Thoracic aorta (tissue), 2 donors: ENCODE measurements at places on chromosomes 12 and 14. TPM values are rescaled to one million over a fixed set of nuclear protein-coding genes. Genes with fewer than 3 reads are reported as not detected.

PLEKHD1 gene
- 0.14 TPM for total RNA-seq

CAPZA3 gene
- not detected for total RNA-seq

BCL11B gene
- total RNA-seq: 0.92 TPM

KCNA5 gene
- total RNA-seq: 91.7 TPM

ALDH2 gene
- total RNA-seq: 135 TPM

GLIPR1L2 gene
- 1.8 TPM for total RNA-seq

PWP1 gene
- 72.9 TPM for total RNA-seq

RPS6KL1 gene
- total RNA-seq: 17.6 TPM

CLEC1B gene
- total RNA-seq: not detected

CLEC4A gene
- total RNA-seq: 4.2 TPM

TOMM20L gene
- not detected for total RNA-seq

SCARB1 gene
- 8.8 TPM for total RNA-seq

L3HYPDH gene
- 69.0 TPM for total RNA-seq

SLC38A4 gene
- not detected for total RNA-seq

LRP1-AS gene
- total RNA-seq: not detected

ASCL1 gene
- total RNA-seq: not detected

NPFF gene
- 9.1 TPM for total RNA-seq

C12orf56 gene
- total RNA-seq: not detected

RTN1 gene
- 129 TPM for total RNA-seq

TRMT5 gene
- 4.2 TPM for total RNA-seq

IGFBP6 gene
- total RNA-seq: 1,999 TPM

KRT71 gene
- total RNA-seq: not detected

PPP1R1A gene
- total RNA-seq: 10.3 TPM

PFKM gene
- 62.2 TPM for total RNA-seq

SERPINA6 gene
- not detected for total RNA-seq

CIROP gene
- total RNA-seq: not detected

TAS2R14 gene
- total RNA-seq: 5.4 TPM

PLEK2 gene
- total RNA-seq: 2.0 TPM

NR2C1 gene
- 92.8 TPM for total RNA-seq

PRICKLE1 gene
- 3.9 TPM for total RNA-seq

EML1 gene
- 55.1 TPM for total RNA-seq

MDGA2 gene
- not detected for total RNA-seq

ABCD2 gene
- total RNA-seq: 0.71 TPM

SYCP3 gene
- total RNA-seq: not detected

KERA gene
- total RNA-seq: not detected

SIX6 gene
- not detected for total RNA-seq

TARBP2 gene
- 14.2 TPM for total RNA-seq

ERBB3 gene
- 1.1 TPM for total RNA-seq

STAC3 gene
- 0.56 TPM for total RNA-seq

REP15 gene
- 5.6 TPM for total RNA-seq

HHIPL1 gene
- 10.0 TPM for total RNA-seq

ADAM21 gene
- 0.14 TPM for total RNA-seq

SERPINA10 gene
- 0.28 TPM for total RNA-seq

ENDOU gene
- 0.49 TPM for total RNA-seq

KRT79 gene
- total RNA-seq: not detected

C1R gene
- total RNA-seq: 997 TPM

GPD1 gene
- total RNA-seq: 5.0 TPM

NTS gene
- total RNA-seq: not detected

TEAD4 gene
- total RNA-seq: 62.6 TPM

LUM gene
- 138 TPM for total RNA-seq

ACTR10 gene
- total RNA-seq: 78.5 TPM

LMNTD1 gene
- total RNA-seq: not detected

ZDHHC22 gene
- not detected for total RNA-seq

GOLGA3 gene
- total RNA-seq: 125 TPM

HCAR1 gene
- not detected for total RNA-seq

ADAMTS20 gene
- total RNA-seq: not detected

KRT6C gene
- not detected for total RNA-seq
